ENCODE measurements at places on chromosomes 6 and 20.

DNA sequence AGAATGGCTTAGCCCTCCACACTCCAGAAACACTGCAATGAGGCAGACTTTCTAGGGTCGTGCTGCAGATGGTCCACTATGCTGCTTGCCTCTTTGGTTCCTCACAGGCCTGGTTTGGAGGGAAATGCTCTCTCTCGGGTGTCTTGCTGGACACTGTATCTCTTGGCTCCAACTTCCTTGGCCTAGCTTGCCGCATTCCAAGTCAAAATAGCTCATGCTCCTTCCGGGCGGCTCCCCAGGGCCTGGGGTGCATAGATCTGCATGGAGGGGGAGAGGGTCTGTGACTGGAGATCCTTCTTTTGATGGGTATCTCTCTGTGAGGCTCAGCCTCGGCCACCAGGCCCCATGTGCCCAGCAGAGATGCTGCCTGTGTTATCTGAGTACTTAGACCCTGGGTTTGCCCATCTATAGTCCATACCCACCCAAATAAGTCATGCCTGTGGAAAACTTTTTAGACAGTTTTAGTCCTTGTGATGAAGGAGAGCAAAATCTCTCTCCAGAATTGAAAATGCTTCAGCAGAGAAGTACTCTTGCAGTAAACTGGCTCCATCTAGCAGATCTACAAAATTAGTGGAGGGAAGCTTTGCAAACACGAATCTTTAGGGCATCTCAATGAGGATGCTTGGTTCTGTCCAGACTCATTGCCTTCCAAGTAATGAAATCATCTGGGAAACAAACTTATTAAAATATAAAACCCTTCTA is 264.1 kb upstream of the RIN2 start:
- DNase-seq = no peak

GRCh38 chr6:35413911-35414310 is 38.2 kb upstream of the FANCE start:
- DNase-seq = no peak

GRCh38 chr20:35985806-35986205 is 17.4 kb downstream of the CNBD2 start:
- no peak for DNase-seq

- DNase-seq = no peak
Measured at GRCh38 chr6:13655700-13656099, 40.6 kb downstream of the NOL7 start.

GRCh38 chr6:132643547-132643946 is 15.4 kb downstream of the TAAR1 start:
- DNase-seq = no peak

GRCh38 chr6:30902709-30903108 is 5.3 kb upstream of the GTF2H4 start:
- no peak for DNase-seq

GRCh38 chr20:53929399-53929798 is 141.0 kb downstream of the BCAS1 start:
- DNase-seq = no peak

DNA sequence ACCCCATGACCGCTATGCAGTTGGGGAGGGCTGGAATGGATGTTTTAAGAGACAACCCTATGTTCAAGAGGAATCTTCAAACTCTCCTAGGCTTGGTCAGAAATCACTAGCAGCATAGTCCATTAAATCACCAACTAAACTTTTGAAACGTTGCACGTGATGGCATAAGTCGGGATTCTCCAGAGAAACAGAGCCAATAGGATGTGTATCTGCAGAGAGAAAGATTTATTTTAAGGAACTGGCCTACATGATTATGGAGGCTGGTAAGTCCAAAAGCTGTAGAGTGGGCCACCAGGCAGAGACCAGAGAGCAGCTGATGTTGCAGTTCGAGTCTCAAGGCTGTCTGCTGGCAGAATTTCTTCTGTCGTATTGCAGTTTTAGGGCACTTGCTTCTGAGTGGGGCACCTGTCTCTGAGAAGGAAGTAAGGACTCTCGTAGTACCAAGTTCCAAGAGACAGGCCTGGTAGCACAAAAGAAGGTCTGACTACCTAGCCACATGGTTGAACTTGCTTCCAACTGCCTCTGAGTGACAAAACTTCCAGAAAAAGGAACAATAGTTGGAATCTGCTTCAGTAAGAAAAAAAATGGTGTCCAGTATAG is 11.9 kb upstream of the IFNGR1 start:
- no peak for DNase-seq

DNA sequence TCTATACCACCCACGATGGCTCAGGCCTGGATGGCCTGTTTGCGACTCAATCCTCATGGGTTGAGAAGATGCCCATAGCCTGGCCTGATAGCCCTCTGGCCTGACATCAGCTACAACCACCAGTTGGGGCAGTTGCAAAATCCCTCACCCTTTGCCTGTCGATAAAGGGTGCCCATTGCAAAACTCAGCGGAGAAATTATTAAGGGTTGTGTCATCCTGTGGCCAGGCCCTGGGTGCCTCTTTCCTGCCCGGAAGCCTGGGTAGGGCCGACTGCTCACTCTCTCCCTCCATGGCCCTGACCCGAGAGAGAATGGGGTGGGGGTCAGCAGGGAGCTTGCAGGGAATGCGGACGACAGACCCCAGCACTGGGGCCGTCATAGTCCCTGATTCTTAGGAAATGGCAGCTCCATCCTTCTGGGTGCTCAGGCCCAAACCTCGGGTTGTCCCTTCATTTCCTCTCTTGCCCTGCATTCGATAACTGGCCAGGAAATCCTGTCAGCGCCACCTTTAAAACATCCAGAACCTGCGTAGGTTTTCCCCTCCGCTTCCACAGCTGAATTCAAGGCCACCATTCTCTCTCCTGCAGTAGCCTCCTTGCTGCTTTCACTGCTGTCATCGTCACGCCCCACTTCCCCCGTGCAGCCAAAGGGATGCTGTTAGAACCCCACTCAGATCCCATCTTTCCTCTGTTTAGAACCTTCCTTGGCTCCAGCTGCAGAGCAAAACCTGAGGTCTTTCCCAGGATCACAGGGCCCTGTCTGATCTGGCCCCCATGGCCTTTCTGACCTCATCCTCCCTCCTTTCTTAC is 31.1 kb downstream of the CEBPB start:
- peak; percentile 27 for DNase-seq

DNA sequence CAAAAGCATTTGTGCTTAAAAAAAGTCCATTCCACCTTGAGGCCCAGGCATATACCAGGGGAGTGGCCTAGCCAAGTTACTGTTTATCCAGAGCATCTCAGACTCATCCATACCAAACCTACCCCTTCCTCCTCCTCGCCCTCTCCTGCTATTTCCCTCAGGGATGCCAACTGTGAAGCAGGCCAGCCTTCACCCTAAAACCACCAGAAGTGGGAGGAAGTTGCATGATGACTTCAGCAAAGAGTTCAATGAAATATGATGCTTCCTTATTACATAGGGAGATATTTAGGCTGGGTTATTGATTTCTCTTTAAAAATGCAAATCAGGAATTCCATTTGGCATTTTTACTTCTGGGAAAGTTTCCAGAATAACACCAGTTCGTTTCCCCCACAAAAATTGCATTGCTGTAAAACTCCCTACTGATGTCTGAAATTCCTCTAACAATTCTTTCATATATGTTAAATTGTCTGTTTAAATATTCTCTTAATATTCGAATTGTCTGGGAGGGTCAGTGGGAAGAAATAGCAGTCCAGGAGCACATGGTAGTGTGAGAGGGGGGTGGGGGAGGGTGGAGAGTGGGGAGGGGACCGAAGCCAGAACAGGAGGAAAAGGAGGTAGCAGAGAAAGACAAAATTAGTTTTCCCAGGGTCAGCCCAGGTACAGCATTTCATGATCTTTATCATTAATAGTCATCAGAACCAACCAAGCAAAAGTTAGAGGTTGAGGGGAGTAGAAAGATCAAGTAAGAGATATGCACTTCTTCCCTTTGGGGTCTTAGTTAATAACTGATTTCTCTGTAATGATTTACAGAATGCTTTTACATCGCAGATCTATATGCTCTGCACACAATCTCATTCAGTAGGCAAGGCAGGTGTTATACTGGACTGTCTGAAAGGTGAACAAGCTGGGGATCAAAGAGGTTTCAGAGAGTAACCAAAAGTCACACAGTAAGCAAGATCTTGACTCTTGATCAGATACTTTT is 1.7 kb upstream of the TCP11 start:
- DNase-seq = no peak

- no peak for DNase-seq
Measured at GRCh38 chr20:38599410-38599882, 2.2 kb upstream of the ARHGAP40 start.

DNA sequence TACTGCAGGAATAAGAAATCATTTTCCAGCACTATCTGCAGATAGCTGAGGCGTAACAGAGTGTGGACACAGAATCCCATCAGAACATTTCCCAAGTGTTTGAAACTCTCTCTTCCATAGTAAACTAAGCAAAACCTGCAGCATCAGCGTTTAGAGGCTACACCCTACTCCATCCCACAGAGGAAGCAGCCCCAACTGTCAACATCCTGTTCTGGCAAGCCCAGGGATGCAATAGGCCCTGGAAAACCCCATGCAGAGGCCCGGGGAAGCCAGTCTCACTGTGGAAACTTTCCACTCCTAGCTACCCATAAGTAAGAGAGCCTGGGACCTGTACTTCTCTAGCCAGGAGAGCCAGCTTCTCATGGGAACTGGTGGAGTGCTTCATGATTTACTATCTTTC is 129.4 kb downstream of the LY86 start:
- no peak for DNase-seq

- DNase-seq = no peak
Measured at GRCh38 chr6:41080621-41081020, 7.8 kb downstream of the NFYA start.

DNA sequence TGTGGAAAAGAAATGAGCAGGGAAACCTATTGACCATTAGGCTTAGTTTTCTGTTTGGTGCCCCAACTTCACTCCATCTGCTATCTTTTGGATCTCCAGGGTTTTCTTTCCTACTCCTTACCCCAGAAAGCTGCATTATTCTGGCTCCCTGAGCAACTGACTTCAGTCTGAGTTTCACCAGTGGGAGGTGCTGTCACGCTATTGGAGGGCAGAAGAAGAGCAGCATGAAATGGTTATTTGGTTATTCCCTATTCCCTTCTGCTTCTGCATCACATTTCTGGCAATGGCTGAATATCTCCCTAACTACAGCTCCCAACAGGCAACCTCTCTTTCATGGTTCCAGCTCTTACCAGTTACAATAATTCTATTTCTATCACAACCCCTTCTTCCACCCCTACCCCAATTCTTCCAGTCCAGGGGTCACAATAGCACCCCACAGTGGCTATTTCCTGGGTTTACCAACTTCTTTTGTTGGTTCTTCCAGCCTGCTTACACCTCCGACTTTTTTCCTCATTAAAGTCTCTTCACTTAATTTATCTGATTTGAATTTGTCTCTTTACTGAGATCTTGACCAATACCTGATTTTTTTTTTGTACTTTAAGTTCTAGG is 311.5 kb downstream of the PLCB1 start:
- DNase-seq = no peak

GRCh38 chr6:2171728-2172127 is 73.7 kb downstream of the GMDS start:
- DNase-seq = no peak

GRCh38 chr6:62740596-62740995 is 454.6 kb upstream of the KHDRBS2 start:
- no peak for DNase-seq

- no peak for DNase-seq
Measured at GRCh38 chr20:47631078-47631477, 129.4 kb downstream of the NCOA3 start.

GRCh38 chr6:113718588-113718987 is 138.6 kb upstream of the MARCKS start:
- no peak for DNase-seq

- DNase-seq = no peak
Measured at GRCh38 chr20:4045741-4046140, 30.4 kb upstream of the RNF24 start.

- no peak for DNase-seq
Measured at GRCh38 chr6:93327857-93328256, 91.5 kb downstream of the EPHA7 start.

DNA sequence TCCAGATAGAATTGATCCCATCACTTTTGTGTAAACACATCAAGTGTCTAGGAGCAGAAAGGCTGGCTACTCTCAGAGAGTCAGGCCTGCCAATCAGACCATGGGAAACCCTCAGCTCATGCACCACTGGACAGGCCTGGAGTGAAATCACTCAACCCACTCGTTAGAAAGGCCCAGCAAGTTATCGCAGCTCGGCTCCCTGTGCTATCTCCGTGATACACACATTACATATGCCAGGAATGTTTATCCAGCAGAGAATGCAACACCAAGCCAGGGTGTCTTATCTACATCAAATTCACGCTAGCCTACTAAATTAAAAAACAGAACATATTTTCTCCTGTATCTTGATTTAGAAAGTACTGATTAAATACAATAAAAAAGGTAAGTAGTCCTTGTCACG is 232.4 kb upstream of the FOXQ1 start:
- DNase-seq = no peak

GRCh38 chr6:141501616-141502015 is 631.1 kb upstream of the GJE1 start:
- no peak for DNase-seq

DNA sequence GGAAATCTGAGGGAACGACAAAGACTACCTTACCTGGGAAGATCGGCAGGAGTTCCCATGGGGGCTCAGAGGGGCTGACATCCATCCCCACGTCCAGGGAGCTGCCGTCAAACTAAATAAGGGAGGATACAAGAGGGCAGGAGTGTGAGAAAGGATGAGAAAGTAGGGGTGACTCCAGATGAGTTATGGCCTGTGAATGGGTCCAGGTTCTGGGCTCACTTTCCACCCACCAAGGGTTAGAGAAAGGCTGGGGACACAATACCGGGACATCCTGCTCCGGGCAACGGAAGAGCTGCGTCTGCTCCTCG is 683 bp downstream of the ATF6B start:
- DNase-seq = no peak

DNA sequence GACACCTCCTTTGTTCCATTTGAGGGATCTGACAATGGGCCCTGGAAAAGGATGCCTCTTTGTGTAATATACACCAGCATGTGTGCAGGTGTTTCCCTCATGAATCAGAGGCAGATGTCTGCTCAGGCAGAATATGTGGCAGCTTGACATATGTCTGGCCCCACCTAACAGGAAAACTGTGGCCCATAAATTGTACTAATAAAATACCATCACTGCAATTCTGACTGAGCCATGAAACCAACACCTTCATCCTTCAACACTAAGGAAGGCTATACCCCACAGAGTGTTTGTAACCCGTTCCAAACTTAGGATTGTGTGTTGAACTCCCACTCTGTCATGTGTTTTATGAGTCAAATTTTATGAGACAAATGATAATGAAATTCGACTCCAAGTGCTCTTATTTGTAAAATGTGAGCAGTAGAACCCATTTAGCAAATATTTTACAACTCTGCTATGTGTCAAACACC is 22.7 kb downstream of the LAMA4 start:
- DNase-seq = no peak

All from head of caudate nucleus (tissue), 42 donors.